ENCODE measurements at places on chromosomes 7 and 10.

DNA sequence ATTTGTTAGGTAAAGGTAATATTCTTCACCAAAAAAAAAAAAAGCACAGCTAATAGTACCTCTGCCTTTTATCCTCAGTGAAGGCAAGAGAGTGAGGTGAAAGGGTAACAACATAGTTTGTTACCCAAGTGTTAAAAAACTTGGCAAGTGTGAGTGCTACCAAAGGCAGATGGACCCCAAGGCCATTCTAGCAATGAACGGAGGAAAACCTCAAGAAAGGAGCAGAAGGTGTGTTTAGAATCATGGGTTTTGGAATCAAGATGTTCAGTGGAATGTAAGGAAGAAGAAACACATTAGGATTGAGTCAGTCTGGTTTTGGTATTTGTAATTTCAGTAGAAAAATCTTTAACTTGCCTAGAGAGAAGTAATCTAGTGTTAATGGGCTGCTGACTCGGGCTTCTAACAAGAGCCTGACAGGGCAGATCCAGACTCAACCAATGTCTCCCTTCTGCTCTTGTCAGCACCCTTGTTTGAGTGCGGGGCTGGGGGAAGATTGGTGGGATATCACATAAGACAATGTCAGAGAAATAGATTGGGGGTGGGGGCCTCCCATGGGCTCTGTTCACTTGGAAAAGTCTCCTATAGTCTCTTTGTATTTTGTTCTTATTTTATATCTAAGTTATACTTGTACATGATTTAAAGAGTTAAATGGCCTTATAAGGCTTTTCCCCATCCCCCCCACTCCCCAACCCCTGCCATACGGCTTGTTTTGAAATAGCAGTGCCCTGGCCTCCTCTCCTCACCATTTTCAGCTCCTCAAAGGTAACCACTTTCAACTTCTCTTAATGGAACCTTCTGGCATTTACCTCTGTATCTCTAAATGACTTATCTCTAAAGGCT lies 44.4 kb downstream of the SCD start:
- DNase-seq, result no peak

DNA sequence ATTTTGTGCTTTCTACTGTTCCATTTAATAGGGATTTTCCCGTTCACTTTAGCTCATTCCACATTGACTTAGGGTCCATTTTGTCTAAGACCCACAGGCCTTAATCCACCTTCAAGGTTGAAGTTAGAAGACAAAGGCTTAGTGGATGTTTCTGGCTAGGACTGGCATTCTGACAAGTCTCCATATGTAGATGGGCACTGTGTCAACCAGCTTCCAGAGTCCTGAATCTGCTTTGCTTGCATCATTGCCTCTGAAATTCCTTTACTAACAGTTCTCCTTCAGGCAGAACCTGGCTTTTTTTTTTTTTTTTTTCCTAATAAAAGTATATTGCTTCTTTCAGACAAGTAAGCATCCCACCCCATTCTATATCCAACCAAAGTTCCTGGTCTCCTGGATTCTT lies 69.6 kb upstream of the PDCD4 start:
- DNase-seq, result peak; percentile 39

DNA sequence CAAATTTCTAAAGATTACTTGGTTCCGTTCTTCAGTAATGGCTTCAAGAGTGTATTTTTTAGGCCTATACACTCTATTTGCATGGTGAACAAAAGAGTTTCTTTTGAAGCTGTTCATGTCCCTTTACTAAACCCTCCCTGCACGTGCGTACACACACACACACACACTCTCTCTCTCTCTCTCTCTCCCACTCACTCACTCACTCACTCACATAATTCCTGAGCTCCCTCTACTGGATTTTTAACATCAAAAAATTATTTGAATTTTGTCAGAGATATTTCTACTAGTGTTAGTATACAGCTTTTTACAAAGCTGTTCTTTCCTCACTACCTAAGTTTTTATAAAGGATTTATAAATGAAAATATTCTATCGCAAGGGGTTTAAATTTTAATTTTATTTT lies 85.9 kb downstream of the UBE3C start:
- peak; percentile 13 for DNase-seq

- no peak for DNase-seq
Measured at GRCh38 chr7:136692221-136692620, 176.2 kb upstream of the CHRM2 start.

GRCh38 chr10:28393956-28394568 lies 91.2 kb upstream of the MPP7 start:
- peak; percentile 38 for DNase-seq

- no peak for DNase-seq
Measured at GRCh38 chr7:5450549-5451327, 27.1 kb upstream of the TNRC18 start.

GRCh38 chr10:34337917-34338316 lies 477.2 kb downstream of the PARD3 start:
- no peak for DNase-seq

- no peak for DNase-seq
Measured at GRCh38 chr7:137931823-137932222, 70.1 kb downstream of the CREB3L2 start.

DNA sequence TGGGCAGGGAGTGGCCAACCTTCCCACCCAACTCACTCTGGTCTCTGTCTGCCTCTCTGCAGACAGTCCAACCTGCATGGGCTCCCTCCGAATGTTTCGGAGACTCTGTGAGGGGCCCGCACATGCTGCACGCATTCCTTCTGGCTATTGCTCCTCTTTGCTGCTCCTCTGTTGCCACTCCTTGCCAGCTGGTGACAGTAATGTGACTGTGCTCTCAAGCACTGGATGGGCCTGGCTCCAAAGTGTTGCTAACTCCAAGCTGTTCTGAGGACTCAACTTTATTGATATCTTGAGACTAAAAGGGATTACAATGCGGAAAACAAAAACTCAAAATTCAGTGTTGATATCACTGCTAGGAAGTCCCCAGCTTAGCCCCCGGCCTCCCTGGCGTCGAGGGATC lies 105.4 kb upstream of the KIF5B start:
- no peak for DNase-seq

DNA sequence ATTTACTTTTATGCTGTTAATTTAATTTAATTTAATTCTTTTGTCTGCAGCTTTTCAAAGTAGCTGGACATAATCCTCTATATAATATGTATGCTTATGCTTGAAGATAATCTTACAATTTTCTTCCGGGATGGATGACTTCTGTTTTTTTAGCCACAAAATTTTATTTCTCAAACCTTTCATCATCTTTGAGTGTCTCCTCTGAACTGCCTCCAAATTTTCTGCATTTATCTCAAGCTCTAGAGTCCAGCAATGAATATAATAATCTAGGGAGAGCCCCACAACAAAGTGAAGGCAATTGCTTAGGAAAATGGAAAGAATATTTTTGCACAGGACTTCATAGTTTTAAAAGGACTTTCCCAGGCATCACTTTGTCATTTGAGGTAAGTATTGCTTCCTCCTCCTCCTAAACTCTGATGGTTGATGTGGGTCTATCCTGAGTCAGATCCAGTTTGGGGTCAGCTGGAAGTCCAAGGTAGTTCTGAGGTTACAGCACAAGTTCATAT lies 53.7 kb upstream of the FAM3C start:
- no peak for DNase-seq

- no peak for DNase-seq
Measured at GRCh38 chr7:738241-738640, 11.2 kb upstream of the PRKAR1B start.

- no peak for DNase-seq
Measured at GRCh38 chr10:114399576-114399975, 4.7 kb downstream of the AFAP1L2 start.

DNA sequence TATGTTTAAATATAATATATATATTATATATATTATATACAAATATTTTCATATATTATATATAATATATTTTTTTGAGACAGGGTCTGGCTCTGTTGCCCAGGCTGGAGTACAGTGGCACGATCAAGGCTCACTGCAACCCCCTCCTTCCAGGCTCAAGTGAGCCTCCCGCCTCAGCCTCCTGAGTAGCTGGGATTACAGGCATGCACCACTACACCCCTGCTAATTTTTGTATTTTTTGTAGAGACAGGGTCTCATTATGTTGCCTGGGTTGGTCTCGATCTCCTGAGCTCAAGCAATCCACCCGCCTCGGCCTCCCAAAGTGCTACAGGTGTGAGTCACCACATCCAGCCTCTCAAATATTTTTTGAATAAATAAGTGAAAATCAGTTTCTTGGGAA lies 215.5 kb downstream of the GATA3 start:
- no peak for DNase-seq

DNA sequence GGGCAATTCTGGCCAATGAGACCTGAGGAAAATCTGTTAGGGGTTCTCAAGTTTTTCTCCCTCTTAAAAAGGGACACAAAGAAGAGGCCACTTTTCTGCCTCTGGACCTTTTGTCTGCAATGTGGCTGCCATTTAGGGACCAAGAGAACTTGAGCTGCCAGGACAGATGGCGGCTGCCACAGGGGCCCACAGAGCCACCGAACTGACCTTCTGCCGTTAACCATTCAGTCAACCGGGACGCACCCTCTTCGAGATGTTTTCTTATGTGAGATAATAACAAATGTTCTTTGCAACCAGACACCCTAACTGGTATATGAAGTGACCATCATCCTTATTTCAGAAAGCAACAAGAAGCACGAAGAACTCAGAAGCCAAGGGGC lies 29.2 kb downstream of the GSDME start:
- no peak for DNase-seq

GRCh38 chr10:43106256-43107091 lies 29.6 kb downstream of the RET start:
- DNase-seq, result no peak

- no peak for DNase-seq
Measured at GRCh38 chr7:121392277-121393004, 3.7 kb downstream of the FAM3C start.

- DNase-seq, result no peak
Measured at GRCh38 chr10:79983286-79983909, 34.5 kb upstream of the SFTPD start.

DNA sequence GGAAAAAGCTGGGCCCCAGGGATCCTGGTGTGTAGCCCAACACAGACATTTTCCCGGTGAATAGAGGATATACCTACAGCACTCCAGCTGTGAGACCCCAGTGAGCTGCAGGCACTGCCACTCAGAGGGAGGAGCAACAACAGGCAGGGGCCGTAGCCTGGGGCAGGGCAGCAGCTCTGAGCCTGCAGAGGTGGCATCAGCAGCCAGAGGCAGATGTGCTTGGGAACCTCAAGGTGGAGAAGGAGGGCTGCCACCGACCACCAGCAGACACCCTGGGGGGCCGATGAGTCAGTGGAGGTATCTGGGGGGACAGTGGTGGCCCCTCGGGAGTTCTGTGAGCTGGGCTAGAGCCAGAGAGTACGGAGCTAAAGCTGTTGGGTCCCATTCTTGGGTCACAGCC lies 110.2 kb upstream of the GDF10 start:
- DNase-seq, result no peak

DNA sequence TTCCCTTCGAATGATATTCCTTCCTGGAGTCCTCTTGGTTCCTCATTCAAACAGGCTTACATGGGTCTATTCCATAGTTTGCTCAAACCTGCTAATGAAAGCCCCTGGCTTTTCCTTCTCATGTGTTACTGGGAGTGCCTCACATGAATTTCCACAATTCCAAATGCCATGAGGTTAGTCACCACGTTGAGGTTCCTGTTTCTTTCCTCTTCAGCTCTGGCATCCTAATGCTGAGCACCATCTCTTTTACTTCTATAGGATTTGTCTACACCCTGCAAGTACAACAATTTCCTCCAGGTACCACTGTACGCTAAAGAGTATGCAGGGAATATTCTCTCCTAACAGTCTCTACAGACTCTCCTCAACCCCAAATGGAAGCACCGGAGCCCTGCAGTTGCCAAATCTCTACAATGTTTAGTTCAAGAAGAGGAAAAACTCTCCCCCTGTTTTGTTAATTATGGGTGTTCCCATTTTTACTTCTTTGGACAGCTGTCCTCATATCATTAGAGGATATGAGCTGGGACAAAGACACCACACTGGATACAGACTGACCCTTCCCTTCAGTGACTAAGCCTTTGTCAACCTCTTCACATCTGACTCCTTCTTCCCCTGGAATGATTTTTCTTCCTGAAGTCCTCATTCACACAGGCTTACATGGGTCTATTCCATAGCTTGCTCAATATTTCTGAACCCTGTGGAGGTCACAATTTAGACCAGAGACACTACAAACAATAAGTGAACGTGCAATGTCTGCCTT lies 145.8 kb upstream of the BET1 start:
- DNase-seq, result no peak

DNA sequence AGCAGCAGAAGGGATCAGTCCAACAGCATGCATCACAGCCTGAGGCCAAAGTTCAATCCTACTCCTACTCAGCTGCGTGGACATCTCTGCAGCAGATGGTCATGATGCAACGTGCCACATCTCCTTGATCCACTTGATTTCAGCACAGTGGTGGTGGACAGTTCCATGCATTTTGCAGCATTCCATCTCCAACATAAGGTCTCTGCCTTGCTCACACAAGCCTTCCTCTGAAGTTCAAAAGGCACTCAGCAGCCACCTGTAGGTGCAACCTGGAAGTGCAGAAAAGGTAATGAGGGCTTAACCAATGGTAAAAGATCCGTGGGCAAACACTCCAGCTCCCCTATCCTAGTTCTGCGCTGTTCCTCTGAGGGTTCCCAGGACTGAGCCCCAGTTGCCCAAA lies 57.5 kb upstream of the CHCHD3 start:
- DNase-seq, result peak; percentile 12

- DNase-seq, result no peak
Measured at GRCh38 chr10:128044186-128044585, 82.0 kb downstream of the MKI67 start.

DNA sequence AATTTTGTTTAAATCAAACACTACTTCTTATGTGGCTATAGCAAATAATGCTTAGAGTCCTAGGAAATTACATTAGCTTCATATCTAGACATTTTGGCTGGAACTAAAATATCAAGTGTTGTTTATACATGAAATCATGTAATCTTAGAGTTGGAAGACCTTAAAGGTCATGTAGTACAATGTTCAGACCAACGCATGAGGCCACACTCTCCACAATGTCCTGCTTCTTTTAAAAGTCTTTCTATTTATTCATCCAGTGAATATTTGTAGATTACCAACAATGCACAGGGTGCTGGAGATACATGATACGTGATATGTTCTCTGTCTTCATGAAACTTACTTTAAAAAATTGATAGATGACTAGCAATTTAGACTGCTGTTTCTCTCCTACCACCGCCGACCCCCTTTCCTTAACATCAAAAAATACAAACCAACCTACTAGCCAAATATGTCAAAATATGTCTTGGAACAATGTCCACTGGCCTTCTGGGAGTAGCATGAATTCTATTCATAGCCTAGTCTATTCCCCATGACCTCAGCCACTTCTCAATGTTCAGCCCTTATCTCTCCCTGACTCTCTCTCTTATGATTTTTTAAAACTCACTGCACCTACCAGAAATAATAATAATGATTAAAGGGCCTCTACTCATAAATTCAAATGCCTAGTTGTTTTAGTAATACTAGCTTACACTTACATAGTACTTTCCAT lies 59.5 kb upstream of the CAV2 start:
- DNase-seq, result no peak

All from GM04504 (cell line).